ENCODE measurements at places on chromosomes 4 and X.
A peak's percentile ranks its signal among the peaks of the same experiment; 100 is the strongest.

GRCh38 chr4:38132107-38132673, 172.0 kb downstream of the PTTG2 start:
- DNase-seq, result peak; percentile 90

DNA sequence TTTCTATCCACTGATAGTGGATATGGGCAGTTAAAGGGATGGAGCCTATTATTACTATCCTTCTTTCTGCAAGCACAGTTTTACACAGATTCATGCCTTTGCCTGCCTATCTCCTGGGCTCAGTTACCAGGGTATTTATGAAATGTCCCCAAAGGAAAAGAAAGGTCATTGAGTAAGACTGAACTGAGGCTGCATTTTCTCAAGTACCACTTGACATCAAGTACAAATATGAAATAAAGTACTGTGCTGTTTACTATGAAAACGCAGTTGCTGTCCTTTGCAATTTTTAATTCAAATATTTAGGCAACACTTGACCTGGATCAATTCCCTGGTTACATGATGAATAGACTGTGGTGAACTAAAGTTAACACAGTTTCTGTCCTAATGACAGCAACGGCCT, 23.5 kb upstream of the SPANXN4 start:
- DNase-seq, result no peak

- no peak for DNase-seq
These were observed 195.9 kb downstream of the SCFD2 start for GRCh38 chr4:53169695-53170617.

DNA sequence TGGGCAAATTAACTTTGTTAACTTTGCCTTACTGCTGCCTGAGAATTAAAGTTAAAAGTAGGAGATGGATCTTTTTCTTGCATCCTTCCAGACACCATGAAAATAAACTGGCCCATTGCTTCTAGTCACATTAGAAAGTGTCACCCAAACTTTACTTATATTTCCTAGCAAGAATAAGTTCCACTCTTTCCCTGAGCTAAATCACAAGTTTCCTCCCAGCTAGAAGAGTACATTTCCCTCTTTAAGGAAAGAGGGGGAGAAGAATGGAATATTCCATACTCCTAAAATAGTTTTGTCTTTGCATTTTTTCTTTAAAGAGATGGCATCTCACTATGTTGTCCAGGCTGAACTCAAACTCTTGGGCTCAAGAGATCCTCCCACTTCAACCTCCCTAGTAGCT, 53.8 kb downstream of the TMEM150C start:
- no peak for DNase-seq

GRCh38 chr4:8870647-8871416, 807 bp downstream of the HMX1 start:
- DNase-seq, result no peak

GRCh38 chrX:39605866-39606265, 491.9 kb downstream of the BCOR start:
- DNase-seq, result no peak

All from fibroblast of skin of left biceps (primary cell).